ENCODE measurements at places on chromosomes 3 and 15. TPM values are rescaled to one million over a fixed set of nuclear protein-coding genes. Genes with fewer than 3 reads are reported as not detected.

The TFRC gene
- 9.8 TPM for polyA plus RNA-seq

The DENND6A gene
- polyA plus RNA-seq, result 4.1 TPM

The CPLX3 gene
- polyA plus RNA-seq, result 2.1 TPM

The ACSBG1 gene
- polyA plus RNA-seq, result 34.7 TPM

The SLC9C1 gene
- polyA plus RNA-seq, result not detected
